ENCODE measurements at places on chromosomes 5 and 9. TPM values are rescaled to one million over a fixed set of nuclear protein-coding genes. Genes with fewer than 3 reads are reported as not detected.

The CDH12 gene
- total RNA-seq, result 3.4 TPM

DNA sequence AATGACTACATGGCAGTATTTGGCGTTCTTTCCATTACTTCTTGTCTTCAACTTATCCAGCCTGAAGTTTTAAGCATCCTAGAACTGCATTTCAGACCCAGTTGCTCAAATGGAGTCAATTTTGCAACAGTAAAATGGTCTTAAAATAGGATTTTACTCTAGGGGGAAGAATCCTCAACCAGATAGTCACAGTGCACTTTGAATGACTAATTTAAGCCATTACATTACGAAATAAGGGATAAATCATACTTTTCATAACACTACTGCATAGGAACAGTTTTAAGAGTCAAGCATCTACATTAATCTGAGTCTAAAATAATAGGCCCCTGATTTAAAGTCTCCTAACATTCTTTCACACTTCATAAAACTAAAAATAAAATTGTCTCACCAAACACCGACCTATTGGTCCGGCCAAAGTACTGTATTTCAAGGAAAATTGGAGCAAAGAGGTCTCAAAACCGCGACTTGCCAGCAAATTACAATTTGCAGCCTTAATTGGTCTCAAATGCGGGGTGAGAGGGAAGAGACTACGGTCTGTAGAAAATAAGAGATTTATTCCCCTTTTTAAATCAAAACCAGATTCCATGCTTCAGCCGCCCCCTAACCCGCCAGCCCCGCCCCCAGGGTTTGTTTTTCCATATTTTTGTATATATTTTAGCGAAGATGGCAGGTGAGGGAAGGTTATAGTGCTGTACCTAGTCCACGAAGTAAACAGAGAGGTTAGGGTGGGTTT is 1.2 kb upstream of the SMARCA2 start:
- DNase-seq, result no peak

- no peak for DNase-seq
These were observed 111.6 kb downstream of the ARHGAP26 start for GRCh38 chr5:142881784-142882126.

DNA sequence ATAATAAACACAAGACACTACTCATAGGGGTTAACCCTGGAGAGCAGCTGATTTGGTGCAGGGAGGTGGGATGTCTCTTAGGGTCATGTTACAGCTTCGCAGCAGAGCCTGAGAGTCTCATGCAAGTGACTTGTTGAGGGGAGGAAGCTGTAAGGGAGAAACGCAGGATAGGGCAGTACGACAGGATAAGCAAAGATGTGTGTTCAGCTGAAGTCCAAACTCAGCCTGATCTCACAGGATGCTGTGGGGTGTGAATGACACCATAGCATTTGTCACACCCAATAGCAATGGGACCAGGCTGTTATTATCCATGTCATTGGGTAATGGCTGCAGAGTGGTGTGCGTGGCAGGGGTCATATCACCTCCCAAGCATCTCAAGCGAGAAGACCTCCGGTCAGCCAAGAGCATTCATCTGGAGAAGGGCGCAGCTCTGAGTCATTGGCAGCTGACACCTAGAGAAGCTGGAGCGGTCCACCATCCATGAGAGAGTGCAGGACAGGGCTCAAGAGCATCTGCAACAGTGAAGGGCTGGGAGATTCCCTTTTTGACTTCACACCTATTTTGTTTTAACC is 49.2 kb upstream of the RPL26L1 start:
- DNase-seq, result no peak

DNA sequence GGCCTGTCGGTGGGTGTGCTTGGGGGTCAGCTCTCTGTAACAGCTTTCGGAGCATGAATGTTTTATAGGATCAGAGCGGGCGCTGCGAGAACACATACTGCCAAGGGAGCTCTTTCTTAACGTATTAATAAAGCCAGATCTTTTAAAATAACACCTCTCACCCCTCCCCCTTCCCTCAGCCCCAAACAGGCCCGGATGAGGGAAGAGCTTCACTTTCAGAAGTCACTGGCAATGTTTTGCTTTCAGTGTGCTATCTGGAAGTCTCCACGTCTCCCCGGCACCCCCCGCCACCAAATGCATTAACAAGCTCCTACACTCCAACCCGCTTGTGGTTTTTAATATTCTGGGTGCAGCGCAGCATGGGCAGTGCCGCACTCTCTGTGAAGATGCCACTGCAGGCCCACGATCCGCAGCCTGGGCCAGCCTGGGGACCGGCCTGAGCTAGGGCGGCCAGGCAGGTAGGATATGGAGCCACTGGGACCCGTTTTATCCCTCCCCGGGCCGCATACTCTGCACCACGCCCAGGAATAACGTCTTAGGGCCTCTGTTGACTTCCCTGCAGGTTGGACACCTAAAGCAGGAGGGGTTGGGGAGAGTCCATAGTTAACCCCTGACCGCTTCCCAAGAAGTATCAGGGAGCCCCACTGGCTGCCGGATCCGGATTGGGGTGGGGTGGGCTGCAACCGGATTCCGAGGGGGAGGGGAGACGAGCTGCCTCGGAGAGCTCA is 12.6 kb downstream of the NR2F1 start:
- no peak for DNase-seq

DNA sequence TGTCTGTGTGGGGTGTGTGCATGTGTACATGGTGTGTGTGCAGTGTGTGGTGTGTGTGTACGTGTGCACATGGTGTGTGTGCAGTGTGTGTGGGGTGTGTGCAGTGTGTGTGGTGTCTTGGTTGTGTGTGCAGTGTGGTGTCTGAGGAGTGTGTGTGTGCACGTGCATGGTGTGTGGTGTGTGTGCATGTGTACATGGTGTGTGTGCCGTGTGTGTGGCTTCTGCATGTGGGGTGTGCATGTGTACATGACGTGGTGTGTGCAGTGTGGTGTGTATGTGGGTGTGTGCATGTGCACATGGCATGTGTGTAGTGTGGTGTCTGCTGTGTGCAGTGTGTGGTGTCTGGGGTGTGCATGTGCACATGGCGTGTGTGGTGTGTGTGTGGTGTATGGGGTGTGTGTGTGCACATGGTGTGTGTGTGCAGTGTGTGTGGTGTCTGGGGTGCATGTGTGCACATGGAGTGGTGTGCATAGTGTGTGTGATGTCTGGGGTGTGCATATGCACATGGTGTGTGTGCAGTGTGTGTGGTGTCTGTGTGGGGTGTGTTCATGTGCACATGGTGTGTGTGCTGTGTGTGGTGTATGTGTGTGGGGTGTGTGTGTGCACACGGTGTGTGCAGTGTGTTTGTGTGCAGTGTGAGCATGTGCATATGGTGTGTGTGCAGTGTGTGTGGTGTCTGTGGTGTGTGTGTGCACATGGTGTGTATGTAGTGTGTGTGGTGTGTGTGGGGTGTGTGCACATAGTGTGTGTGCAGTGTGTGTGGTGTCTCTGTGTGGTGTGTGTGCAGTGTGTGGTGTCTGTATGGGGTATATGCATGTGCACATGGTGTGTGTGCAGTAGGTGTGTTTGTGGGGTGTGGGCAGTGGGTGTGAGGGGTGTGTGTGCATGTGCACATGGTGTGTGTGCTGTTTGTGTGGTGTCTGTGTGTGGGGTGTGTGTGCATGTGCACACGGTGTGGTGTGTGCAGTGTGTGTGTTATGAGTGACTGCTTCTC is 40.6 kb upstream of the ZNG1F start:
- peak; percentile 20 for DNase-seq

The CCNO gene
- 3.3 TPM for total RNA-seq

- DNase-seq, result no peak
These were observed 8.9 kb upstream of the FBP1 start for GRCh38 chr9:94648185-94648584.

GRCh38 chr9:22241024-22241423 is 205.6 kb upstream of the DMRTA1 start:
- DNase-seq, result no peak

DNA sequence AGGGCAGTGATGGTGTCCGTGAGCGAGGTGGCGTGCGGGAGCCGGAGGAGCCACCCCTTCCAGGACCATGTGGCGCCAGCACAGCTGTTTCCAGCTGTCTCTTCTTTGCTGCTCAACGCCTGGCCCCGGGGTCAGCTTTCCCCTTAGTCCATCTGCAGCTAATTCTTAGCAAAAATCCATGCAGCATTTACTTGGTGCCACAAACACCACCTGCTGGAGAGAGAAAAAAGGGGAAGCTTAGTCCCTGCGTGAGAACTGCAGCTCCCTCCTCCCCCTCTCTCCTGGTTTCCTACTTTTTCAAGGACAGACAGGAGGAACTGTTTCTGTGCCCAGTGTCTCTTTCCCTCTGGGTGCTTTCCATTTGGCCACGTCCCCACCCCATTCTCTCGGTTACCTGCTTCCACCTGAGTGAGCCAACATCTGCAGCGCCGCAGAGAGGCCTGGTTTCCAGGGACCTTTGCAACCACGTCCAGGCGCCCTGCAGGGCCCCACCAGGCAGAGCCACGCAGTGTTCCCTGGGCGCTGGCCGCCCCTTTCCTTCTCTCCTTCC is 3.4 kb downstream of the SLC6A19 start:
- DNase-seq, result peak; percentile 30

GRCh38 chr5:67773411-67774266 is 441.9 kb upstream of the PIK3R1 start:
- no peak for DNase-seq

- DNase-seq, result peak; percentile 37
These were observed 53.2 kb downstream of the ZNF474 start for GRCh38 chr5:122182491-122182921.

The MVB12B gene
- 17.0 TPM for total RNA-seq

The ARID3C gene
- total RNA-seq, result not detected

Measured in ovary (tissue), 10 donors.